Brain (organoid and tissue), 16 donors: ENCODE measurements at places on chromosomes 5 and 9.

DNA sequence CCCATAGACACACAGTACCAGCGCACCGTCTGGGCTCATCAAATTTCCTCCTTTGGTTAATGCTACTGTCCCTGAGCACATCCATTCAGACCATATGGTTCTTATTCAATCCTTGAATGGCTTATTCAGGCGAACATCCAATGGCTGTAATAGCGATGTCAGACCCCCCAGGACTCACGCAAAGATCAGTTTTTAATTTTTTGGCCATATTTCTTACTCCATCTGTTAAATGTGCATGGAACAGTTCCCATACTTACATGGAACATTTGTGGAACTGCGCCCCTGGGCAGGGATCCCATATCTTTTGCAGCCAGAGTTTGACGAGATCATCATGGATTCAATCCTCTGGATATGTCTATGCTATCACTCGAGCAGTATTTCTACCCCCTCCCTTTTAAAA, 213.2 kb downstream of the ADAMTS6 start:
- peak; percentile 96 for DNase-seq

DNA sequence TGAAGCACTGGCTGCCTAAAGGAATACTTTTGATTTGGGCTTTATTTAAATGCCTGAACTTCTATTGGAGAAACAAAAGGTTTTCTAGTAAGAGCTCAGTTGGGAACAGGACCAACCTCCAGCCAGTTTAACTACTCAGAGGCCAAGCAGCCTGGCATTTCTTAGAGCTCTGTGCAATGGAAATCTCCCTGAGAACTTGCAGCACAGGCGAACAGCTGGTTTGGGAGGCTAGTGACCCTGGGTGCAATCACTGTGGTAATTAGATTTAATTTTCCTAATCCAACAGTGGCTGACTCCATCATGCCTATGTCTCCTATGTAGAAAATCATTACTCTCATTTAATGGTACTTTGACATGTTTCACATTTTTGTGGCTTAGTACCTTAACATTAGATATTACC, 1.0 kb upstream of the CDH6 start:
- no peak for DNase-seq

- no peak for DNase-seq
Observed at GRCh38 chr5:131944702-131945550, 537 bp downstream of the MEIKIN start.

- DNase-seq: peak; percentile 52
Observed at GRCh38 chr5:73201547-73202513, 28.8 kb downstream of the TMEM174 start.

DNA sequence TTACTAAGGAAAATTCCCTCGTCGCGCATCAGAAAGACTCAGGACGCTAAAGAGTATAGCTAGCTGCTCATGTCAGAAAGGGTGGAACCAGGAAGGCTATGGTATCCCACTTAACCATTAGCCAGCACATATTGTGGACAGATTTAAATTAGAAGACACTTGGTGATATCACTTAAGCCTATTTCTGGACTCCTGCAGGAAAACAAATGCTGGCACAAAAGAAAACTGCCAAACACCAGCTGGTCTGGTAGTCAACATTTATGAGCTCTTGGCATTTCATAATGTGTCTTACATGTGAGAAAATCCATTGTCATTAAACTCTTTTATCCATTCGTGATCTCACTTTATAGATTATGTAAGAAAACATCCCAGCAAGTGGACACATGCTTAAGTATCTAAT, 377.4 kb downstream of the PTPRD start:
- DNase-seq: no peak

DNA sequence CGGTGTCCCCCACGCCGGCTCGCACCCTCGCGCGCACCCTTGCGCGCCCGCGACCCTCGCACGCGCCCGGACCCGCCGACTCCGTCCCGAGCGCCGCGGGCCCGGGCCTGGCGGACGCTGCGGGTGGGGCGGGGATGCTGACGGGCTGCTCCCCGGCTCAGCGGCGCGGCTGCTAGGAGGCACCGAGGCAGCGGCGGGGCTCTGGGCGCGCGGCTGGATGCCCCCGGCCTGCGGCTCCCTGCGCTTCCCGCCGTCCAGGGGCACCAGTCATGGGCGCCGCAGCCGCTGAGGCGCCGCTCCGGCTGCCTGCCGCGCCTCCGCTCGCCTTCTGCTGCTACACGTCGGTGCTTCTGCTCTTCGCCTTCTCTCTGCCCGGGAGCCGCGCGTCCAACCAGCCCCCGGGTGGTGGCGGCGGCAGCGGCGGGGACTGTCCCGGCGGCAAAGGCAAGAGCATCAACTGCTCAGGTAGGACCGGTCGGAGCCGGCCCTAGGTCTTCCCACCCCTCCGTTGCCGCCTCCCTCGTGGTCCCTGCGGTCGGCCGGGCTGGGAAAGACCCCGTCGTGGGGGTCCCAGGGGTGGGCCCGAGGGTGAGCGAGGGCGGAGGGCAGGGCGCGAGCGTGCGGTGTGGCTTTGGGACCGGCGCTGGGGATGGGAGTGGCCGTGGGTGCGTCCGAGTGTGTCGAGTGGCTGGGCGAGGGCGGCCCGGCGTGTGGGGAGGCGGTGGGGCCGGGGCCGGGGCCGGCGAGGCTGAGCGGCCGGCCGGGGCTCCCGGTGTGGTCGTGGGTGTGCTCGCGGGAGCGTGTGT, 530 bp downstream of the TMEFF1 start:
- DNase-seq: peak; percentile 63
